ENCODE measurements at places on chromosomes 5 and 9. TPM values are rescaled to one million over a fixed set of nuclear protein-coding genes. Genes with fewer than 3 reads are reported as not detected.

DNA sequence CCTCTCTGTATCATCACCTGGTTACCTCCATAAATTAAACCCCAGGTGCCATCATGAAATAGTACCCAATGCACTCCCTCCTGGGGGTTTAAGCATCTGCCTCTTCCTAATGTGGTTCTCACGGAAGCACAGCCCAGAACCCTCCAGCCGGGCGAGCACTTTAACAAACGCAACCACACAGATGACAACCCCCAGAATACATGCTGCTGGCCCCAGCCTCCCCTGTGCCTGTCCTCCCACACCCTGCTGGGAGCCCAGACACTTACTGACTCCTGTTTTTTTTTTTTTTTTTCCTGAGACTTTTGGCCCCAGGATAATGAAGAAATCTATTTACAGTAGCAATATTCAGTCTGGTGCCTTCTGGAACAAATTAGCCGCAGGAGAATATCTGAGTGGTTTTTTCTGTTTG, 50.0 kb upstream of the COL5A1 start:
- no peaks in the 10 kb centered on the region for H3K4me1 ChIP-seq
- H3K27me3 ChIP-seq = no peaks in the 10 kb centered on the region
- DNase-seq = no peak

GRCh38 chr5:36854402-36855140, 22.0 kb upstream of the NIPBL start:
- no peaks in the 10 kb centered on the region for H3K4me1 ChIP-seq
- H3K27ac ChIP-seq = no peak overlapping the region
- no peaks in the 10 kb centered on the region for H3K36me3 ChIP-seq
- DNase-seq = no peak

GRCh38 chr5:166262395-166262794, 2029.0 kb upstream of the WWC1 start:
- no peaks in the 10 kb centered on the region for H3K27me3 ChIP-seq
- no peak overlapping the region for H3K4me3 ChIP-seq
- H3K4me1 ChIP-seq = no peaks in the 10 kb centered on the region
- H3K27ac ChIP-seq = no peak overlapping the region
- DNase-seq = no peak

DNA sequence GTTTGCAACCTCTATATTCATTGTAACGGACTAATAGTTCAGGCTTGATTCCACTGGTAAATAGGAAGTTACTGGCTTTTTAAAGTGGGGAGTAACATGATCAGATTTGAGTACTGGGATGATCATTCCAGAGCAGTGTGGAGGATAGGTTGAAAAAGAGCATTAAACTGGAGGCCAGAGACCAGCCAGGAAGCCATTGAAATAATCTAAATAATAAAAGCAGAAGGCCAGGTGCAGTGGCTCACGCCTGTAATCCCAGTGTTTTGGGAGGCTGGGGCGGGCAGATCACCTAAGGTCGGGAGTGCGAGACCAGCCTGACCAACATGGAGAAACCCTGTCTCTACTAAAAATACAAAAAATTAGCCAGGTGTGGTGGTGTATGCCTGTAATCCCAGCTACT, 56.0 kb upstream of the MSX2 start:
- no peaks in the 10 kb centered on the region for H3K27me3 ChIP-seq
- no peak overlapping the region for H3K27ac ChIP-seq
- no peak overlapping the region for H3K4me3 ChIP-seq
- no peaks in the 10 kb centered on the region for H3K36me3 ChIP-seq

PCDHB12 gene
- polyA plus RNA-seq = 1.2 TPM

FGD3 gene
- polyA plus RNA-seq = 7.2 TPM

SPINK4 gene
- 82.4 TPM for polyA plus RNA-seq

ANKRD34B gene
- not detected for polyA plus RNA-seq

CYFIP2 gene
- 27.9 TPM for polyA plus RNA-seq
